Fibroblast of skin of right biceps (primary cell): ENCODE measurements at places on chromosomes 1 and 21.
A peak's percentile ranks its signal among the peaks of the same experiment; 100 is the strongest.

DNA sequence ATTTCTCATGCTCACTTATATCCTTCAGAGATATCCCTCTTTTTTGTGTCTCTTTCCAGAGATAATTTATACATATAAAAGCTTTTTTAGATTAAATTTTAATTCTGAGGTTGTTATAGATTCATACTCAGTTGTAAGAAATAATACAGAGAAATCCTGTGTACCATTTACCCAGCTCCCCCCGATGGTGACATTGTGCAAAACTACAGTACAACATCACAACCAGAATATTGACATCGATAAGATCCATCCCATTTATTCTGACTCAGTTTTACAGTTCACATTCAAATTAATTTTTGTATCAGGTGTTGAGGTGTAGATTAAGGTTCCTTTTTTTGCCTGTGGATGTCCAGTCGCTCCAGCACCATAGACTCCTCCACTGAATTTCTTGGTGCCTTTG, 14.3 kb downstream of the DMRTB1 start:
- DNase-seq = no peak

DNA sequence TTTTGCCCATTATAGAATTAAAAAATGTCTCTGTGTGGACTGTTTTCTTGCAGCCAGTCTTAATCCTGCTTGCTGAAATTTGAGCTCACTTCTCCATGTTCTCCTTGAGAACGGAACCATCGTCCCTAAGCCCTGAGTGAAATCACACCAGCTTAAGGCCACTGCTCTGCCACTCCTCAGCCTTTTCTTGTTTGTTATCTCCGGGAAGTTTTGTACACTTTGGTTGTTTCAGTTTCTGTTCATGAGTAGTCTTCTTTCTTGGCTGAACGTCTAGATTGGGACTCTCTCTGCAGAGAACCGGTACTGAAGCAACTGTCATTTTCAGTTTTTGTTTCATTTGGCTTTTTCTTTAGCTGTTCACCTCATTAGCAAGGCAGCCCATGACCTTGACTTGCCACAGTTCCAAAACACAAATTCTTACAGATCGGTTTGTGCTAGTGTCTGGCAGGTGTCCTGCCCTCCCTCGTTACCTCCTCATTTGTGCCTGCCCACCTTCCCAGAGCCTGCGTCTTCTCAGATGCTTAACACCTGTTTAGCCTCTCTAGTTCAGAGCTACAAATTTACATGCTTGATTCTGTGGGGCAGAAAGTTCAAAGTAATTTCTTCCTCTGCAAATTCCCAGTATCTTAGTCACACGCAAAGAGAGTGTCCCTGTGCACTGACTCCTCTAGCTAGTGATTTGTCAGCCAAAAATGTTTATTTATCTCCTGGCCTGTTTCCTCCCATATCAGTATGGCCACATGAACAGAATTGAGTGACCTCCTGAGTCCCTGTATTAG, 12.4 kb downstream of the PSEN2 start:
- DNase-seq = peak; percentile 34

DNA sequence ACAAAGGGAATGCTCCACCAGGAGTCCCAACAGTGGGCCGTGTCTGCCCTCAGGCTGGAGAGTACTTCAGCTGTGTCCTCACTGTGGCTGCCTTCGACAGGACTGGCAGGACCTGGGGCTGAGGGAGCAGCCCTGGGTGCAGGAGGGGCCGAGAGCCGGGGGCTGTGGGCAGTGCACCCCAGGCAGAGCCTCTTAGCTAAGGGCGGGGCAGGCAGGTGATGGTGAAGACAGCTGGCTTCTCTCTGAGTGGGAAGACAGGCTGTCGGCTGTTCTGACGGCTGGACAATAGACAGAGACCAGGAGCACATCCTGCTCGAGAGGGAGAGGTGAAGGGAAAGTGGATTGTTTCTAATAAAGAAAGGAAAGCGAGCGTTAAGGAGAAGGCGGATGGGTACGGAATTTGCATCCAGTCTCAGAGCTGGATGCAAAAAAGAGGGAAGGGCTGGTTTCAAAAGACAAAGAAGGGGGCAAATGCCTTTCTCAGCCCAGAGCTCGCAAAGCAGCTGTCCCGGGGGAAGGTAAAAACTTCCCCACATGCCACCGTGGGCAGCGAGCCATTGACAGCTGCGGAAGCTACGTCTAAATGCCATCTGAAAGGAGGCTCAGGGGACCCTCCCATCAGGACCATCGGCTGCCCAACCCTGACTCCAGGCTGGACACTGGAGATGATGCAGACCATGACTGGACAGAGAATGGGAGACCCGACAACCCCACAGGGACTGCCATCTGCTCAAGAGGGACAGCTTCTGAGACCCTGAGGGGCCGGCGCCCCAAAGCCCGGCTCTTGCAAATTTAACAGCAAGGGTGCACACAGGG, 92.0 kb downstream of the STUM start:
- no peak for DNase-seq

GRCh38 chr1:201945863-201946223, 505 bp downstream of the LMOD1 start:
- DNase-seq = no peak

GRCh38 chr1:215568299-215568692, 1.2 kb downstream of the KCTD3 start:
- DNase-seq = peak; percentile 75

GRCh38 chr21:29376556-29376955, 77.8 kb downstream of the BACH1 start:
- peak; percentile 47 for DNase-seq

DNA sequence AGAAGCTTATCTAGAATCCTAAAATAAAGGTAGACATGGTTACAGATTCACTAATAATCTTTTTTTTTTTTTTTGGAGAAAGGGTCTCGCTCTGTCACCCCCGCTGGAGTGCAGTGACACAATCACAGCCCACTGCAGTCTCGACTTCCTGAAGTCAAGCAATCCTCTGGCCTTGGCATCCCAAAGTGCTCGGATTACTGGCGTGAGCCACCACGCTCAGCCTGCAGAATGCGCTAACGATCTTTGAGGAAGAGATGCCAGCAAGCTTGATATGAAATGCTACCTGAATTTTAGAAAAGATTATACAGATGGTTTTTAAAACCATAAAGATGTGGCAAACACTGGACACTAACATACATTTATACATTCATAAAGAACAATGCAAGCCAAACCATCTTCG, 4.1 kb upstream of the GNPAT start:
- no peak for DNase-seq

- DNase-seq = no peak
These were observed 4.4 kb downstream of the PIGR start for GRCh38 chr1:206941766-206942418.

DNA sequence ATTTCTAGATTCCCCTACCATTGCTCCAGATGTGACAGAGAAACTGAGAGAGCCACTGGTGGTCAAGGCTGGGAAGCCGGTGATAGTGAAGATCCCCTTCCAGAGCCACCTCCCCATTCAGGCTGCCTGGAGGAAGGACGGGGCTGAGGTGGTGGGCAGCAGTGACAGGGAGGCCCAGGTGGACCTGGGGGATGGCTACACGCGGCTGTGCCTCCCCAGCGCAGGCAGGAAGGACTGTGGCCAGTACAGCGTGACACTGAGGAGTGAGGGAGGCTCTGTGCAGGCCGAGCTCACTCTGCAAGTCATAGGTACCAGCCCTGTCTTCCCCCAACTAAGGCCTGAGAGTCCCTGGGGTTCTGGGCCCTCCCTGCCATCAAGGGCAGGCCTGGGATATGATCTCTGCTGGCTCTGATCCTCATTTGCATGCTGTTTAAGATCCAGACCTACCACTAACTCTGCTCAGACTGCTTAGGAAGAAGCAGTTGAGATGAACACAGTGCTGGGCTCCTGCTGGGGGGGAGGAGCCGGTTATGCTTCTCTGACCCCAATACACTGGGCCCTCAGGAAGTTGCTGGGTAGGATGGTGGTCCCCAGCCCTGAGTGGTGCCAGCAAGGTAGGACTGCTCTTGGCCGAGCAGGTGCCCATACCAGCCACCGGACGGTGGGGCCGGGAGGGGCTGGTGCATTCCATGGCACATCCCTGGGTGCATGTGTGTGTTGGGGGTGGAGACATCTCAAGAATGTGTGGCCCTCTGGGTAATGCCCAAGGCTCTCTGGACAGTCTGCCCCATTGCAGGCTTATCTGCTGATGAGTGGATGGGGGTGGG, 25.1 kb downstream of the IGFN1 start:
- DNase-seq = no peak

DNA sequence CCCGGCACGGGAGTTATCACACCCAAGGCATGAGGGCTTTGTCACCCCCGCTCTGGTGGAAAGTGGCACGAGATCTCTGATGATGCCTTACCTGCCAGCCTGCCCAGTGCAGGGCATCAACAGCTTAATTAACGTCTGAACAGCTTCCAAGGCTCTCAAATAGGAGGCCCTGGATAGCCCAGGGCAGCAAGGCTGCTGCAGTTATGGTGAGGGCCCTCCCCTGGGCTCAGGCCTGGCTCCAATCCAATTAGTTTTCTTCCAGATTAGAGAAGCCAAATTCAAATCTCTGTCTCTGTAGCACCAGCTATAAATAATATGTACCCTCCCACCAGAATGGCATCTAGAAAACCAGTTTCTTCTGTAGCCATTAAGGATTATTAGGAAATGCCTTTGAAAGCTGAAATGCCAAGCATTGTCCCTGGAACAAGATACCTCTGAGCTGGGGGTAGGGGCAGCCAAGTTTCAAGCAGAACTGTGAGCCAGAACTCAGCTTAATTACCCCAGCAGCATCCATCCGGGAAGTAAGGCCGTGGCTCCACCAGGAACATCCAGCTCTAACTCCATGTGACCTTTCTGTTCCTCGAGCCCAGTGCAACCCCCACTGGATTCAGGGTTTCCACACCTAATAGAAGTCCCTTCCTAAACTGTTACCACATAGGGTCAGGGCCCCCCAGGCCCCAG, 12.5 kb downstream of the QSOX1 start:
- DNase-seq = no peak

- no peak for DNase-seq
These were observed 12.0 kb upstream of the VAMP4 start for GRCh38 chr1:171753685-171754352.

DNA sequence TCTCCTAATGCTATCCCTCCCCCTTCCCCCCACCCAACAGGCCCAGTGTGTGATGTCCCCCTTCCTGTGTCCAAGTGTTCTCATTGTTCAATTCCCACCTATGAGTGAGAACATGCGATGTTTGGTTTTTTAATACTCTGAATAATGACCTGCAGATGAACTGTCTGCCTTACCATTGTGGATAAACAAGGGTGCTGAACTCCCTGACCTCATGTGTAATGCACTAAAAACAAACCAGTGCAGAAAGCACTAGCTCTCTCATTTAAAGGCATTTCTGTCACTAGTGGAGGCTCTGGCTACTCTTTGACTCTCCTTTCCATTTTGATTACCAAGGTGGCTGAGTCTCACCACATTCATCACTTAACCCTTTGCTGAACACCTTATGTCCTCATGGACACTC, 23.1 kb upstream of the TRAF3IP3 start:
- DNase-seq = no peak

GRCh38 chr1:245939756-245940345, 567.2 kb downstream of the SMYD3 start:
- DNase-seq = no peak

- no peak for DNase-seq
These were observed 27.6 kb upstream of the SDHB start for GRCh38 chr1:17081439-17081838.

DNA sequence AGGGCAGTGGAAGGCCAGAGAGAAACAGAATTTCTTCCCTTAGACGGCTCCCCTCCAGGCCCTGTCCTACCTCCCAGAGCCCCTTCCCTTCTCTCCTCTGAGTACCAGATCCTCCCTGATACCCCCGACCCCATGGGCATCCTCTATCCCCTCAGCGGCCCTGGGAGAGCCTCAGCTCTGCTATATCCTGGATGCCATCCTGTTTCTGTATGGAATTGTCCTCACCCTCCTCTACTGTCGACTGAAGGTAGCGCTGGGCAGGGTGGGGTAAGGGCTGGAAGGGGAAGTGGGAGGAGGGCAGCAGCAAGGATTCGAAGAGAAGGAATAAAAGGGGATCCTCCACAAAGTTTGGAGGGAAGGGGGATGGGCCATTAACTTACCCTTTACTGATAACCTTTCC, 2.7 kb downstream of the FCER1G start:
- no peak for DNase-seq

GRCh38 chr1:101122452-101123166, 97.0 kb upstream of the DPH5 start:
- DNase-seq = no peak

DNA sequence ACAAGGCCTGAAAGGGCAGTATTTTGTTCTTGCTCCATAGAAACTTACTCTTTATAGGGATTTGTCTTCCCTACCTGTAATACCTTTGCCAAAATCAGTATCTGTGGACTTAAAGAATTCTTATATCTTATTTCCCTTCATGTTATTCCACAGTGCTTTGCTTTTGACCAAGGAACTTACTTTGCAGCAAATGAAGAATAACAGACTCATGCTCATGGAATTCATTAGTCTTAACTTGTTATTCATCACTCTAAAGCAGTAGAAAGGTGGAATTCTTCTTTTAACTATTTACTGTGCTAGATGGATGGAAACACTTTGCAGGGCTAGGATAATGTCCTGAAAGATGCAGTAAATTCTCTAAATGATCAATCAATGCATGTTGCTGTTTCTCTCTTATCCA, 45.9 kb downstream of the DUSP10 start:
- DNase-seq = peak; percentile 56

GRCh38 chr1:166350490-166350889, 183.7 kb upstream of the FAM78B start:
- DNase-seq = no peak

DNA sequence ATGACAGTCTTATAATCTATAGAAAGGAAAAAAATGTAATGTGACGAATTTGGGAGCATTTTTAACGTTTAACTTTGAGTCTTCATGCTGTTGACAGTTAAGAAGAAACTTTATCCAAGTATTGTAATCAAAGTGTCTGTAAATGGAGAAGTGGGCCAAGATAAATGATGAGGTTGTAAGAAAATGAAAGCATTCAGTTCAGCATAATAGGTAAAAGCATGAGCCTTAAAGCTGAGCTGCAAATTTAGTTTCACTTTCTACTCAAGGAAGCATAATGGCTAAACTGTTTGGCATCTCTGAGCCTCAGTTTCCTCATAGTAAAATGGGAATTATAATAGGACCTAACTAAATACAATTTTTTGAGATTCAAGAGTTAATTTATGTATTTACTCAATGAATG, 1554.8 kb downstream of the KCNT2 start:
- DNase-seq = no peak

GRCh38 chr21:42581336-42581992, 67.8 kb downstream of the SLC37A1 start:
- no peak for DNase-seq

- DNase-seq = peak; percentile 59
These were observed 67.4 kb downstream of the LUZP1 start for GRCh38 chr1:23101101-23101827.
